Activated naive CD8-positive, alpha-beta T cell treated with anti-CD3 and anti-CD28 coated beads, Interleukin-2, amount 10 ng/mL, durations not matched to agents 7 days and 5 days (primary cell): ENCODE measurements at places on chromosomes 2 and 18.
A peak's percentile ranks its signal among the peaks of the same experiment; 100 is the strongest.

- no peak for DNase-seq
Observed at GRCh38 chr2:1754046-1754445, 9.7 kb upstream of the PXDN start.

- DNase-seq: no peak
Observed at GRCh38 chr2:104452558-104452957, 401.4 kb upstream of the POU3F3 start.

- no peak for DNase-seq
Observed at GRCh38 chr2:207206011-207206410, 40.3 kb upstream of the KLF7 start.

GRCh38 chr2:205869439-205869838 is 187.1 kb downstream of the NRP2 start:
- no peak for DNase-seq

GRCh38 chr2:170217778-170218251 is 39.9 kb downstream of the MYO3B start:
- DNase-seq: no peak

DNA sequence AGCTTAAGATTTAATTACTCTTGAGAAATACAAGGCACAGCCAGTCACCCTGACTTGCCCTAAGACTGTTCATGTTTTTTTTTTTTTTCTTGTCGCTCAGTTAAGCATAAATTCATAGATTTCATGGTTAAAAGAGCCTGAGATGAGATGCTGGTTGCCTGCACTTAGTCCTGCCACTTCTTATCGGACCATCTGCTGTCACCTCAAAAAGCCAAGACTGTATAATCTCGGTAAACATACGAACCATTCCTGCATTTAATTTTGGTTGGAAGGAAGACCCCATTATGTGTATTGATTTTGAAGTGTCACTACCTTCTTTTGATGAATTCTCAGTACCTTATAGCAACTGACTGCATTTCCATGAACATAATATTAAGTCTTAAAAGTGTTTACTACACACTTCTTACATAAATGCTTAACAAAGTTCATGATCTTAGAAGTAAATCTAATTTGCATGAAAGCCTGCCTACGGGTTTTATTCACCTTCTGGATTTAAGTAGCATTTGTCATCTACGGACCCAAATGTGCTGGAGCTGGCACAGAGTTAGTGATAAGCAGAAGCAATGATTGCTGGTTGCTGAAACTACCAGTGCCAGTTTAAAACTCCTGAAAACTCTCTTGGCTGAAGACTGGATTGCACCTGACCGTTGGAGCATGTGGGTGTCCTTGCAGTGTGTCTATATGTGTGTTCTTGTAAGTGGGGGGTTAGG is 843.4 kb downstream of the TMEM182 start:
- no peak for DNase-seq

GRCh38 chr2:43124687-43125057 is 101.7 kb downstream of the ZFP36L2 start:
- DNase-seq: no peak

GRCh38 chr18:49024804-49025421 is 74.1 kb upstream of the SMAD7 start:
- peak; percentile 26 for DNase-seq

DNA sequence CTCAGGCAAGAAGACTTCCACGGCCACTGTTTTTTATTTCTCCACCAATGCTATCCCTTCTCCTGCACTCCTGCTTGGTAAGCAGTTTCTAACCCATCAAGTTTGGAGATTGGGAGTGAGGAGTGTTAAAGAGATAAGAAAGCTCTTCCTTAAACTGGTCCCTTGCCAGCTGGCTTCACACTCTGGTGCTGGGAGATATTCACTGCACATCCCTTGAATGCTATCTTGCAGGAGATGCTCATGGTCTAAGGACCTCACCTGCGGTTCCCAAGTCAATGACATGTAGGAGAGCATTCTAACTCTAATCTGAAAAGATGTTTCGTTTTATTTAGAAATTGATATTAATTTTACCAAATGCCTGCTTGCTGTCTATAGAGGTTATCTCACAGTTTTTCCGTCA is 28.2 kb upstream of the CYRIA start:
- no peak for DNase-seq

- DNase-seq: no peak
Observed at GRCh38 chr2:148756292-148756975, 111.9 kb downstream of the EPC2 start.

- DNase-seq: no peak
Observed at GRCh38 chr2:240509667-240510512, 47.9 kb downstream of the ANKMY1 start.

DNA sequence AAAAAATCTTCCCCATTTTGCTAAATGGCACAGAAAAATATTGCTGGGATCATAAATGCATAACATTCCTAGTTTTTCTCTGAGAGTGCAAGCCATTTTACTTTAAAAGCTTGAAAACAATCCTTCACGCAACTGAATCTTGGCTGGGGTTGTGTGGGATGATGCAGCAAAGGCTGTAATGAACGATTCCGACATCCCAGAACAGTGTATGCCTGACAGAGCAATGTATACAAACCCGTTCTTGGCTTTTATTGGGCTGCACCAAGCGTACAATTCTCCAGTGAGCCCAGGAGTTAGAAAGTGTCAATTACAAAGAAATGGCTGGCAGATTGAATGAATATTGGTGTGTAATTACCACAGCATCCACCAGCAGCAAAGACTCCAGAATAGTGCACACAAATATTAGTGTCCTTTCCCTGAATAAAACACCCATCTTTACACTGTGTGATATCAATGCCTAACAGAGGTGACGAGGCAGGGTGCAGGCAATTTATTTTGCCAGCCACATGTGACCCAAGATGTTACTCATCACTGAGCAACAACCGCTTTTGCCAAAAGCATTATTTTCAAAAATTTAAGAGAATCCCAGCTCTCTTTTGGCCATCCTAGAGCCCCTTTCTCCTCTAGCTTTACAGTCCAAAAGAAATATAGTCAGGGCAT is 578.6 kb upstream of the CHAC2 start:
- DNase-seq: no peak

GRCh38 chr2:55011831-55012671 is 38.2 kb downstream of the RTN4 start:
- no peak for DNase-seq

- no peak for DNase-seq
Observed at GRCh38 chr2:196162586-196163175, 8.7 kb downstream of the STK17B start.

DNA sequence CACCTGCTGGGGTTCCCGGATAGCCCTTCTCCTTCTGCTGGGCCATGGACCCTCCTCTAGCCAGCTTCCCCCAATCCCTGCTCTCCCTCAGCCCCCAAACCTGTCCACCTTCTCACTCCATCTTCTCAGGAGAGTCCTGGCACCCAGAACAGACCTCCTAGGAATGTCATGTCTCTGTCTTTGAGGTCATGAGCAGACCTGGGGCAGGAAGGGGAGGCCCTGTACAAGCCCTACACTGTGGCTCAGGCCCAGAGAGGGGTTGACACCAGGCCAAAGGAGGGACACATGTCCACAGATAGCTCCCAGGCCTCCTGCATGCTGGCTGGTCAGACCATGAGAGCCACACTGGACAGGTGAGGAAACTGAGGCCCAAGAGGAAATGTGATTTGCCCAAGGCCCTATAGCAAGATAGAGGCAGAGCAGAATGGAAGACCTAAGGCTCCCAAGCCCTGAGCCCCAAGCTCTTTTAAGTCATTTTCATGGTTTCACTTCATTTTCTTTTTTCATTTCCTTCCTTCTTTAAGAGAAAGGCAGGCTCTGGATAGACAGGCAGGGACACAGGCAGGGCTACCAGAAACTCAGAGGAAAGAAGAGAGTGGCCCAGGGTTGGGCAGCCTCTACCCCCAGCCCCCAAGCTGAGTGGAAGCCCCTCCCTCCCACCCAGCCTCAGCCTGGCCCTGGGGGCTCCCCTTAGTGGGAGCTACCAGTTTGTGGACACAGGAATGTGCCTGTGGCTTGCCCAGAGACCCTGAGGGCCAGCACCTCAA is 159.7 kb downstream of the SMAD7 start:
- DNase-seq: peak; percentile 27

- DNase-seq: no peak
Observed at GRCh38 chr2:182715121-182715891, 751 bp upstream of the DNAJC10 start.

GRCh38 chr2:38125842-38126241 is 49.9 kb upstream of the CYP1B1 start:
- no peak for DNase-seq

- DNase-seq: no peak
Observed at GRCh38 chr2:30761226-30761625, 46.0 kb downstream of the CAPN13 start.

DNA sequence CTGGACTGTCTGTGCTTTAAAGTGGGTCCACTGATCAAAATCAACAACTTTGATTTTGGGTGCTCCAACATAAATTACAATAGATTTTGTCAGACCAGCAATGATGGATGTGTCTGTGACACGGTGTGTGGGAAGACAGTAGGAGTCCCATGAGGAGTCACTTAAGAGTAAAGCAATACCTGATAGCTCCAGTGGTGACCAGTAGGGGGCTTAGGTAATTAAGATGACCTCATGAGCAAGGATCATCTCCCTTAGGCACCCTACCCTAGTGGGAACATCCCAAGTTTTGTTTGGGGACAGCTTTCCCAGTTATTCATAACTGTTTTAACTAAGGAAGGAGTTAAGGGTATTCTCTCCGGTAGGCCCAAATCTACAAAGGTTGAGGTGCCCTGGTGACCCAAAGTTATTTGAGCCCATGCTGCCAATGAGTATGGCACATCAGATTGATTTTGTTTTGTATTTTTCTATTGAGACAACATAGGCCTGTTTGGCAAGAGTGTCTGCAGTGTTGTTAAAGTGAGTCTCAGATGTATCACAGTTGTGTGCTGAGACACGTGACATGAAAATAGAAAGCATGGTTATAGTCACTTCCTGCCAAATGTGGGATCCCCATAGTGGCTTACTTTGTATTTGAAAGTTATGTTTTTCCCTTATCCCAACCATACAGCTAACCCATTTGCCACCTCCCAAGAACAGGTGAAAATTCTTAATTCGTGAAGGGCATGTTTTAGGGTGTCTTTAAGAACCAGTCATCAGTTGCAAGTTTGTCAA is 1337.6 kb upstream of the SLC39A10 start:
- DNase-seq: no peak

GRCh38 chr2:72037261-72037666 is 110.4 kb downstream of the CYP26B1 start:
- no peak for DNase-seq

GRCh38 chr2:10186868-10187535 is 64.5 kb downstream of the RRM2 start:
- DNase-seq: no peak

- DNase-seq: no peak
Observed at GRCh38 chr18:50527636-50528307, 32.1 kb upstream of the MAPK4 start.
